ENCODE measurements at places on chromosomes 6 and 20. TPM values are rescaled to one million over a fixed set of nuclear protein-coding genes. Genes with fewer than 3 reads are reported as not detected.

BNIP5 gene
- not detected for total RNA-seq

DNA sequence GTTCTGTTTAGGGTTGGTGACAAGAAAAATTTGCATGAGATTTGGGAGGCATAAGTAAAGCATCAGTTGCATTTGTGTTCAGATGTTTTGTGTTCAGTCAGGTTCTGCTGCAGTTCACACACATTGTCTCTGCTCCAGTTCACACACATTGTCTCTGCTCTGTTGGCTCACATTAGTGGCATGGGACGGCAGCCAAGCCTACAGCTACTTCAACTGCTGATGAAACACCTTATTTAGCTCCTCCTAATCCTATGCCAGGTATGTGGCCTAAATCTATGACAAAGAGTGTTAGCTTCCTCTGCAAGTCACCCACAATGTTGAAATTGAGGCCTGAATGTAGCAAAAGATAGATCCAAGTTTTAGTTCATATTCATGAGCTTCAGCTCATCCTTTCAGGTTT is 278.1 kb upstream of the SYNCRIP start:
- DNase-seq: no peak

DNA sequence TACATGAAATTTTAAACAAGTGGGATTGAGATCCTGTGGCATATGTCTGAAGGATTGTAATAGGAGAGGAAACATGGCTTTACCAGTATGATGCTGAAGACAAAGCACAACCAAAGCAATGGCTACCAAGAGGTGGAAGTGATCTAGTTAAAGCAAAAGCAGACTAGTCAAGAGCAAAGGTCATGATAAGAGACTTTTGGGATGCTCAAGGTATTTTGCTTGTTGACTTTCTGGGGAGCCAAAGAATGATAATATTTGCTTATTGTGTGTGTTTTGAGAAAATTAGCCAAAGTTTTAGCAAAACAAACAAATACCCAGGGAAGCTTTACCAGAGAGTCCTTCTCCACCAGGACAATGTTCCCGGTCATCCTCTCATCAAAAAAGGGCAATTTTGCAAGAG is 20.3 kb downstream of the SLC16A10 start:
- no peak for DNase-seq

DNA sequence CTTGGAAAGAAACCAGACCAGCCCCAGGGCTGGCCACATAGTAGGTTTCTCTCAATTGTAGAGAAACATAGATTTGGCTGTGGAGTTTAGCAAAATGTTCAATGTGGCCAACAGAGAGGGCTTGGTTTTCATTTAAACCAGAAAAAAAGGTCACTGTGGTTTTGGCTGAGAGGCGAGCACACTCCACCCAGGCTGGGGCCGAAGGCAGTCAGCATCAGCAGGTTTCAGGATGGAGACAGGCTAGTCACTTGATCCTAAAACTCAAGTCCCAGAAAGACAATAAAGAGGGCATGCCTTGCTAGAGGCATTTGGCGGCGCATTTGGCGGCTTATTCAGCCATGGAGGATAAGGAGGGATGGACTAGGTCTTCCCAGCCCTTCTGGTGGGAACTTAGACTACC is 73.1 kb downstream of the PRND start:
- no peak for DNase-seq

DNA sequence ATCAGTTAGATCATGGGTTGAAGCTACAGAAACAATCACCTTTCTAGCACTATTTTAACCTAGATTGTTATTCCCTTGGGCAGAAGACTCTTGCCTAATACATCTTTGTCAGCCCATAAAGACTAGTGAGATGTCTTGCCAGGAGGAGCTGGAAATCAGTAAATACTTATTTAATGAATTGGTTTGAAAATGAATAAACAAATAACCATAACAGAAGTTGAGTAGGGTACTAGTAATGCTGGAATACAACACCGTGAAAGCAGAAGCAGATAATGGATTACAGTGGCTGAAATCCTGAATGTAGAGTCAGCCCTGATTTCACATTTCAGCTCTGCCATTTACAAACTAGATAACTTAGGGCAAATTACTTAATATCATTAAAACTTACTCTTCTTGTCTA is 236.1 kb downstream of the PACRG start:
- no peak for DNase-seq

DNA sequence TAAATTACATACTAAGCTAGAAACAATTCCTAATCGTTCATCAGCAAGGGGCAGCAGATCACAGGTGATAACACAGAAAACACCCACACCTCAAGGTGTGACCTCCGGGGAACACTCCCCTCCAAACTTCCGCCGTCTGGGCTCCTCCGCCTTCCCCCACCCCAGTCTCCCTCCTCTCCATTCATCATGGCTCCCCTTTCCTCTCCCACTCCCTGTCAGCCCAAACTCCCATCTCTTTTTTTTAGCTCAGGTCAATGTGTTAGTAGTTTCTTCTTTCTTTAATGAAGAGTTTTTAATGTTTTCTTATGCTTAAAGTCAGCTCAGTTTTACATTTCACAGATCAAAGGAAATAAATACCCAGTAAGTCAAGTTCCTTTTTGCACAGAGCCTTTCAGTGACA is 20.7 kb downstream of the CNKSR3 start:
- DNase-seq: no peak

GSTA3 gene
- not detected for total RNA-seq
